ENCODE measurements at places on chromosomes 7 and 10. TPM values are rescaled to one million over a fixed set of nuclear protein-coding genes. Genes with fewer than 3 reads are reported as not detected.

- no peak for DNase-seq
Measured at GRCh38 chr7:121397361-121397760, 1.3 kb upstream of the FAM3C start.

DNA sequence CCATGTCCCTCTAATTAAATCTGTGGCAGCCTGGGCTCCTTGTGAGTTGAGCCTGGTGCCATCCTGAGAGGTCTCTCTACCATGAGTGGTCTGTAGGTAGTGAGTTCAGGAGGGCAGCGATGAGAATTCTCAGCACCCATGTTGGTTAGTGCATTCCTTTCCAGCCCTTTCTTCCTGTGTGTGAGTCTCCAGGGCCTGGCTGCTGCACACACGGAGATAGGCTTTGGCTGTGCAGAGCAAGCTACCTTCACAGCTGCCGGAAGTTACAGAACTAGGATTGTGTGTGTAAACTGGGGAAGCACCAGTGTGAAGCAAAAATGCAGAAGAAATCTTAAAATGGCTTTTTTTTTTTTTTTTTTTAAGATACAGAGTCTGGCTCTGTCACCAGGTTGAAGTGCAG lies 358.6 kb downstream of the PAXIP1 start:
- no peak for DNase-seq

DNA sequence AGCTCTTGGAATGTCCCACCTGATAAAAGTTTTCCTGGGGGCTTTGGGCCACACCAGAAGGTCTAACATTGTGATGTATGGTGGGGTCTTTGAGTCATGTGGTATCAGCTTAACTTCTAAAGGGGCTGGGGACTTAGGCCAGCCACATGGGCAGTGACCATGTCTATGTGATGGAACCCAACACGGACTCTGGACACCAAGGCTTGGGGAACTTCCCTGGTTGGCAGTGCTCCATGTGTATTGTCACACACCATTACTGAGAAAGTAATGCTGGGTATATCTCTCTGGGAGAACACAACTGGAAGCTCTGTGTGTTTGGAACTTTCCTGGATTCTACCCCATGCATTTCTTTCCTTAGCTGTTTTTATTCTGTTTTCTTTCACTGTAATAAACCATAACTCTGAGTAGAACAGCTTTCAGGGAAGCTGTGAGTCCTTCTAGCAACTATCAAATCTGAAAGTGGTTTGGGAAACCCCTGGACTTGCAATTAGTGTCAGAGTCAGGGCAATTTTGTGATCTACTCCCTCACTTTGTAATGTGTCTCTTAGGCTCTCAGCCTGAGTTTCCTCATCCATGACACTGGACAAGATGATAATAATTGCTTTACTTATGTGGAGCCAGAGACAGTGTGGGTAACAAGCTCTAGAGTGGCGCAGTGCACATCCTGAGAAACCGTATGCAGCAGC lies 28.4 kb upstream of the AGK start:
- no peak for DNase-seq

GRCh38 chr7:74029991-74030415 lies 2.0 kb downstream of the ELN start:
- no peak for DNase-seq

Gene PNLIPRP3
- 0.17 TPM for polyA plus RNA-seq

Gene CDC123
- 80.7 TPM for polyA plus RNA-seq

Gene GTF2IRD1
- 50.8 TPM for polyA plus RNA-seq

Gene CCDC136
- 19.1 TPM for polyA plus RNA-seq

Gene MYL10
- polyA plus RNA-seq, result 9.0 TPM

All from hindlimb muscle (tissue), 1 donor.